Left lobe of liver (tissue), 2 donors: ENCODE measurements at places on chromosomes 12 and 14. TPM values are rescaled to one million over a fixed set of nuclear protein-coding genes. Genes with fewer than 3 reads are reported as not detected.

DNA sequence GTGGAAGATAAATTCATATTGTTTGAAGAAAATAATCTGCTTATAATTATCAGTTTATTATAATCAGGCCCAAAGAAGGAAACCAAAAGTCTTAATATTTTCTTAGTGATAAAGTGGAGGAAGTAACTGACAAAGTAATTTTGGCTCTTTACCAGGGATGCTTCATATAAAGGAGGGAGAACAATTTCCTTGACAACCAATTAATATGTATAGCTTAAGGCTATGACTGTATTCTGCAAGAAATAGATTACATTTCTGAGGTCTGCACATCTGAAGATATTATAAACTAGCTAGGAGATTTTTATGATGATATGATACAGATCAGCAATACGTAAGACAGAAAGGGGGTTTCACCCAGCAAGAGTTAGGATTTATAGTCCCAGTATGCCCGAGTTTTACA is 90.8 kb downstream of the BICD1 start:
- DNase-seq = no peak

GRCh38 chr12:103833095-103833775 is 7.8 kb downstream of the NT5DC3 start:
- no peak for DNase-seq

DNA sequence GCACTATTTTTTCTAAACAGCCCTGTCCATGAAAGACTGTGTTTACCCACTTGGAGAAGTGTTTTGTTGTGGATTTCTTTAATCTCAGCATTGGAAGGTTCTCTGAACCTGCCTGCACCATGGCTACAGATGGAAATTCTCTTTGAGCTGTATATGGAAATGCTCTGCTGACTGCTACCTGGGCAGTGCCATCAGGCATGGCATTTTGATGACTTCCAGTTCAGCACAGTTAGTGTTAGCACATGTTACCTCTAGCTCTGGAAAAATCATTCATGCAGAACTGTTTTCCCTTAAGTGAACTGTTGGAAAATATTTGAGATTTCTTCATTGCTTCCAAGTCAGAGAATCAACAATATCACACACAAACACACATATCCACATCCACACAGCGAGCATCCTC is 52.6 kb upstream of the RIC8B start:
- DNase-seq = no peak

DNA sequence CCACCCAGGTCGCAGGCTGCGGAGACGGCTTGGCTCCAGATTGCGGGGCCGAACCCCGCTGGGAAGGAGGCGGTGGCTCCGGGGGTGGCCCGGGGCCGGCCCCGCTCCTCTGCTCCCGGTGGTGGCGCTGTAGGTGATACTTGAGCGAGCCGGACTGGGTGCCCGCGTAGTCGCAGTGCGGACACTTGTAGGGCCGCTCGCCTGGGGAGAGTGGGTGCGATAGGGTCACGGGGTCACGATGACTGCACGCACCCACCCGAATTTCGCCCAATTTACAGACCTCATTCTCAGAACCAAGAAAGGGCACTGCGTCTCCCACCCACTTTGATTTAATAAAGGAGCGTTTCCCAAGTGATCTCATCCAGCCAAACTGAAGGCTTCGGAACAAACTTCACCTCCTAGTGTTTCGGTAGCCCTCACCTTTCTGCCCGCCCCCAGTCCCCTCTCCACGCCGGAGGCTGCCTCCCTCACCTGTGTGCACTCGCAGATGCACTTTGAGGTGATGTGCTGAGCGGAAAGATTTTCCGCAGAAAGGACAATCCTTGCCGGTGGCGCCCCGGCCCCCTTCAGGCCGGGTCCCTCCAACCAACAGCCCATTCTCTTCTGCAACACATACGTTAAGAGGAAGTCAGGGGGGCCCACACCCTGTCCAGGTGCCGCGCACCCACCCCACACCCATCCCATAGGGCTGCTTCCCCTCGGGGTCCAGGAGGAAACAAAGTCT is 7.4 kb downstream of the ZNF219 start:
- DNase-seq = no peak

DNA sequence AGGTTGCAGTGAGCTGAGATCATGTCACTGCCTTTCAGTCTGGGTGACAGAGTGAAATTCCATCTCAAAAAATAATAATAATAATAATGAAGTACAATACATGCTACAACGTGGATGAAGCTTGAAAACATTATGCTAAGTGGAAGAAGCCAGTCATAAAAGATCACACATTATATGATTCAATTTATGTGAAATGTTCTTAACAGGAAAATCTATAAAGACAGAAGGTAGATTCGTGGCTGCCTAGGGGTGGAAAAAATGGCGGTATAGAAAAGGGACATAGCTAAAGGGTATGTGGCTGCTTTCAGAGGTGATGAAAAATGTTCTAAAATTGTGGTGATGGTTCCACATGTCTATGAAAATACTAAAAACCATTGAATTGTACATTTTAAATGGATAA is 41.0 kb upstream of the AMIGO2 start:
- no peak for DNase-seq

DNA sequence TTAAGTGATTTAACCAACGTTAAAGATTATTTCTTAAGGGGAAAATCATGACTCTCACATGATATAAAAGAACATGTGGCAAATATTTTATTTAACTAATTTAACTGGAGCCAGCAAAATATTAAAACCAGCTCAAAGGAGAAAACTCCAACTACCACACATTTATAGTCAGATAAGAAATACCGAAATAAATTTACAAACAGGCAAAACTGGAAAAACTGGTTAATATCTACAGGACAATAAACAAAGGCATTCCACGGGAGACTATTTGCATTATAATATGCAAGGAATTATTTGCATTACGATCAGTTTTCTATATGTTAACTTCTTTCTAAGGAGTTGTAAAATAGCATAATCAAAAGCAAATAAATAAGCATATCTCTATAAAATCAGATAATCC is 13.8 kb upstream of the BCL2L14 start:
- no peak for DNase-seq

DNA sequence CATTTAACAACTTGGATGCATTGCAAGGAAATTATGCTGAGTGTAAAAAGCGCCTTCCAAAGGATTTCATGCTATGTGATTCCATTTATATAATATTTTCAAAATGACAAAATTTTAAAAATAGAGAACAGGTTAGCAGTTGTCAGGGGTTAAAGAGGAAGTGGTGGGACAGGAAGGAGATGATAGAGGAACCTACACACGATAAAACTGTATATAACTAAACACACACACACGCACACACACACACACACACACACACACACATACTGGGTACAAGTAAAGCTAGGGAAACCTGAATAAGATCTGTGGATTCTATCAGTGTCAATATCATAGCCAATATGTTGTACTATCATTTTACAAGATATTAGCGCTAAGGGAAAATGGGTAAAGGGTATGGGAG is 17.2 kb downstream of the TTC9 start:
- no peak for DNase-seq

DNA sequence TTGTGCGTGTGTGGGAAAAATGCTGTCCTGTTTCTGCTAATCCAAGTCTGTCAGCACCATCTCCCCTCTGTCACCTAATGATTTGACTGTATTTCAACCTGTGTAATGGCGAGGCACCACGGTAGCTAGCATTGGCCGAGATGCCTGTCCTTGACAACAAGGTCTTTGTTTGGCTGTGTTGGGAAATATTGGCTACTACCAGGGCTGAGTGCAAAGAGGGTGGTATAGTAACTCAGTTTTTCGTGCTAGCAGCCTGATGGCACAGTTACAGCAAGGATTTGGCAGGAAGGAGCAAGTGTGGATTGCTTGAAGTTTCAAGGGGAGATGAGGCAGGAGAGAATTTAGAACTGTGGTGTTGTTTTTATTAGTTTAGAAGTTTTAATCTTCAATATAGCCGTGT is 440.3 kb upstream of the RGS6 start:
- DNase-seq = no peak

GRCh38 chr12:22340143-22340542 is 5.6 kb upstream of the ST8SIA1 start:
- no peak for DNase-seq

- DNase-seq = no peak
Measured at GRCh38 chr12:129788506-129789084, 115.2 kb downstream of the TMEM132D start.

DNA sequence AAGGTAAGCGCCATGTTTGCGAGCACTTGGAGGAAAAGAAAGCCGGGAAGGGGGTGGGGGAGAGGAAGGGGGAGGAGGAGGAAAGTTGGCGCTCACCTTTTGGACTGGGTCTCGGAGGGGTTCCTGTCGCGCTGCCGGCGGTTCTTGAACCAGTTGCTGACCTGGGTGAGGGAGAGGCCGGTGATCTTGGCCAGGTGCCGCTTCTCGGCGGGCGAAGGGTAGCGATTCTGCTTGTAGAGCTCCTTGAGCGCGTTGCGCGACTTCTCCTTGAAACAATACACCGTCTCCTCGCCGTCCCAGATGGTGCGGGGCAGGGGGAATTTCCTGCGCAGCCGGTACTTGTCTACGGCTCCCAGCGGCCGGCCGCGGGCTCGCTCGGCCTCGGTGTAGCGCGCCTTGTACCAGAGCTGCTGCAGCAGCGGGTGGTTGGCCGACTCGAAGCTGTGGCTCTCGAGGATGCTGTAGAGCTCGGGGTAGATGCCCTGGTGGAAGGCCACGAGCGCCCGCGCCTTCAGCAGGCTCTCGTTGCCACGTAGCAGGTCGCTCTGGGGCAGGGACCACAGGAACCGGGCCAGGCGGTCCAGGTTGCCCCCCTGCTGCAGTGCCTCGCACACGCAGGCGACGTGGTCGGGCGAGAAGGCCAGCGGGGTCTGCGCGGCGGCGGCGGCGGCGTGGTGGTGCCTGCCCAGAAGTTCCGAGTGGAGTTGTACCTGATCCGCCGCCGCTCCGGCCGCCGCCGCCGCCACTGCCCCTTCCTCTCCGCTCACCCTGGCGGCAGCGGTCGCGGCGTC is 840 bp downstream of the SIX4 start:
- peak; percentile 47 for DNase-seq

- peak; percentile 78 for DNase-seq
Measured at GRCh38 chr12:48883305-48884161, 17.9 kb upstream of the RND1 start.

GRCh38 chr12:51969643-51970042 is 18.1 kb downstream of the ACVR1B start:
- DNase-seq = no peak

- no peak for DNase-seq
Measured at GRCh38 chr14:23468704-23469126, 788 bp upstream of the NGDN start.

DNA sequence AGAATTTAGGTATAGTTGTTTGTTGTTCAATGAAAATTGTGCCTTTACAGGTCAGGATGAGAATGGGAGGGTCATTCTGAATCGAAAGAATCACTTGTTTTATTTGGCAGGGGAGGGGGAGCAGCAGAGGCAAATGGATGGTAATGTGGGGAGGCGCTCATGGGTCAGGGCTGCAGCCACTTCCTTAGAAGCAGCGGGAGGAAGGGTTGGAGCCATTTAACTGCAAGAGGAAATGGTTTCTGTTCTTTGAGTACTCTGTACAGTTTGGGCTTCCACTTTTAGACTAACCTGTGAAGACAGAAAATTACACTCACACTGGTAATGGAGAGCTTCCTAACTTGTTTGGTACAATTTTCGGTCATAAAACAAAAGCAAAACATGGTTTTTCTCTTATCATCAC is 57.2 kb downstream of the PIWIL1 start:
- DNase-seq = no peak

- no peak for DNase-seq
Measured at GRCh38 chr12:54015018-54015931, 6.5 kb downstream of the HOXC8 start.

DNA sequence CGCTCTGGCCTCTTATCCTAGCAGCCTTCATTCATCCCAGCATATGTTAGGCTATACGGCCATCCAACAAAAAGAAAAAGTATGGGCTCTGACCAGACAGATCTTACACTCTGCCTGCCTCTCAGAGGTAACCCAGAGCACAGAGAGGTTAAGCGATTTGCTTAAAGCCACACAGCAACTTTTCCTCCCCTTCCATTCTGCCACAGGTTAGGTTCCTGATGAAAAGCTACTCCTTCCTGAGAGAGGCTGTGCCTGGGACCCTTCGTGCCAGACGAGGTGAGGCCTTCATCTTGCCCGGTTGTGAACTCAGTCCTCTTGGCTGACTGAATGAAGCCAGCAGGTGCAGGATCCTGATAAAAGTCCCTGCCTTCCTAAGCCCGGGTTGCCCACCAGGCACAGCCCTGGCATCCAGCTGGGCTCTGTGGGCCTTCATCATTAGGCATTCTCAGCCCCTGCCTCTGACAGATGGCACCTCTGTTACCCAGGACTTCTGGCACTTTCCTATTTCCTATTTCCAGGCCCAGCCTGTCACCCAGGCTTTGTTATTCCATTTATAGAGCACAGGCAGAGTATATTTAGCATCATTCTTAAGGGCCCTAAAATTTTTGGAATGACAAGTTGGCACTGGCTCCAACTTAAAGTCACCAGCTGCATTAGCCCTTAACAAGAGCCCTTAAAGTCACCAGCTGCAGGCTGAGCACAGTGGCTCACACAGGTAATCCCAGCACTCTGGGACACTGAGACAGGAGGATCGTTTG is 12.8 kb downstream of the SOAT2 start:
- DNase-seq = no peak

GRCh38 chr14:65377576-65377975 is 35.0 kb upstream of the FUT8 start:
- DNase-seq = no peak

- DNase-seq = no peak
Measured at GRCh38 chr12:32260696-32261095, 138.7 kb upstream of the FGD4 start.

GRCh38 chr12:20376984-20377383 is 8.6 kb downstream of the PDE3A start:
- no peak for DNase-seq

DNA sequence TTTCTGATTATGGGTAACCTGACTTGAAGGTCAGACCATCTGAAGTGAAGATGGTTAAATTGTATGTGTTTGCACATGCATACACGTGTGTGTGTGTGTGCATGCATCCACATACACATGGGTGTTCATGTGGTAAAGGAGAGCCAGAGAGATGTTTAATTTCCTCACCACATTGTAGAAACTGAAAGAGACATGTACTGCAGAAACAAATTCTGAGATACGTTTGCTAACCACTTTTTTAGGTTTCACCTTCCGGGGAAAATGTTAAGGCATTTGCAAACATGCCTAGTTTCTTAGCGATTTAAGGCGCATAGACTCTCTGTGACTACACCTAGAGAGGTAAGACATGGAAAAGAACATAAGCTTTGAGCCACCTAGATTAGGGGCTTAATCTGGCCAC is 362.9 kb downstream of the RAD51B start:
- DNase-seq = no peak

- no peak for DNase-seq
Measured at GRCh38 chr12:47286676-47287075, 206.9 kb upstream of the AMIGO2 start.

The CEP83 gene
- total RNA-seq = 3.5 TPM

The MYL2 gene
- total RNA-seq = not detected

The OR6C76 gene
- total RNA-seq = not detected

The ZNF385A gene
- total RNA-seq = 3.3 TPM

The SPTSSA gene
- total RNA-seq = 14.8 TPM

The DHRS1 gene
- total RNA-seq = 91.0 TPM

The TAS2R7 gene
- not detected for total RNA-seq

The NTS gene
- total RNA-seq = 0.20 TPM

The TAS2R42 gene
- not detected for total RNA-seq

The MANSC4 gene
- not detected for total RNA-seq

The CCDC198 gene
- 27.4 TPM for total RNA-seq

The PIANP gene
- total RNA-seq = not detected

The ZDHHC22 gene
- not detected for total RNA-seq
